Colonic mucosa (tissue), 4 donors: ENCODE measurements at places on chromosomes 12 and 14. TPM values are rescaled to one million over a fixed set of nuclear protein-coding genes. Genes with fewer than 3 reads are reported as not detected.

The CLEC6A gene
- total RNA-seq, result not detected

The CRIP2 gene
- 20.3 TPM for total RNA-seq

The GSC gene
- total RNA-seq, result not detected

The RNASE1 gene
- total RNA-seq, result 189 TPM

The MYF6 gene
- not detected for total RNA-seq

The GALNT6 gene
- 27.1 TPM for total RNA-seq

The RGS6 gene
- 0.45 TPM for total RNA-seq
